ENCODE measurements at places on chromosomes 16 and 17.

DNA sequence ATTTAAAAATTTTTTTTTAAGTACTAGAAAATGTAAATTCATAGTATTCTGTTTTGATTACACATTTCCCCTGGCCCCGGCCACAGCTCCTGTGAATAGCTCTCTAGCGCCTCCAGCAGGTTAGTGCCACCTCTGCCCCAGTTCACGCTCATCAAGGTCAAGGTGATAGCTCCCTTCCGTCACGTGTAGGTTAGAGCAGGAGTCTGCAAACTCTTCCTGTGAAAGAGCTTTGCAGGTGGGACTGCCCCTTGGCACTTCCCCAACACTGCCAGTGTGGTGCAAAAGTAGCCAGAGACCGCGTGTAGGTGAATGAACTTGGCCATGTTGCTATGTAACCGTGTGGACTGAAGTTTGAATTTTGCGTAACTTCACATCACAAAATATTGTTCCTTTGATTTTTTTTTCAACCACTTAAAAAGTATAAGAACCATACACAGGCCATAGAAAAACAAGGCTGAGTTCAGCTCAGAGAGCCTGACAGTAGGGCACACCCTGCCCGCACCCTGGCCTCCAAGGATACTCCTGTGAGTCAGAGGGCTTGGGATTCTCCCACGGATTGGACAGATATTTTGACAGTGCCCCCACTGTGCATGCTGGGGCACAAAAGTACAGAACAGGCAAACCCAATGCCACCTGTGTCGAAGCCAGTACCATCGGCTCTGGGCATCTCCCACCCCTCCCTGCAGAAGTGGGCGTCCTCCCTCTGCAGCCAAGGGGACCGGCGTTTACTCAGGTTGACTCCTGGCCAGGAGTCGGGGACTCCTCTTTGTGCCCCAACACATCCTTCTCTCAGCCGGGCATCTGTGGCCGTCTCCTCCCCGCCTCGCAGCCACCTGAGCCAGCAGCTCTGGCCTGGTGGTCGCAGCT is 92.0 kb upstream of the CHMP6 start:
- peak; percentile 19 for DNase-seq

DNA sequence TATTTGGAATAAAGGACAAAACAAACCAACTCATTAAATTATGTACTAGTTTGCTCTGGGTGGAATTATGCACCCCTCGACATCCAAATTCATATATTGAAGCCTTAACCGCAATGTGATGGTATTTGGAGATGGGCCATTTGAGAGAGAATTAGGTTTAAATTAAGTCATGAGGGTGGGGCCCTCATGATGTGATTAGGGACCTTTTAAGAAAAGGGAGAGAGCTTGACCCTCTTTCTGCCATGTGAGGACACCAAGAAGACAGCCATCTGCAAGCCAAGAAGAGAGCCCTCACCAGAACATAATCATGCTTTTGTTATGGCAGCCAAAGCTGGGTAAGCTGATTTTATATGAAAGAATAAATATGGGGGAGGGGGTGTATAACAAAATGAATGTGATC is 2.0 kb downstream of the C16orf87 start:
- DNase-seq = no peak

- DNase-seq = no peak
These were observed 29.6 kb upstream of the RNPS1 start for GRCh38 chr16:2297506-2297860.

- DNase-seq = no peak
These were observed 11.9 kb downstream of the SLC7A6 start for GRCh38 chr16:68276223-68276622.

- no peak for DNase-seq
These were observed 1.4 kb upstream of the BEAN1 start for GRCh38 chr16:66425651-66426050.

DNA sequence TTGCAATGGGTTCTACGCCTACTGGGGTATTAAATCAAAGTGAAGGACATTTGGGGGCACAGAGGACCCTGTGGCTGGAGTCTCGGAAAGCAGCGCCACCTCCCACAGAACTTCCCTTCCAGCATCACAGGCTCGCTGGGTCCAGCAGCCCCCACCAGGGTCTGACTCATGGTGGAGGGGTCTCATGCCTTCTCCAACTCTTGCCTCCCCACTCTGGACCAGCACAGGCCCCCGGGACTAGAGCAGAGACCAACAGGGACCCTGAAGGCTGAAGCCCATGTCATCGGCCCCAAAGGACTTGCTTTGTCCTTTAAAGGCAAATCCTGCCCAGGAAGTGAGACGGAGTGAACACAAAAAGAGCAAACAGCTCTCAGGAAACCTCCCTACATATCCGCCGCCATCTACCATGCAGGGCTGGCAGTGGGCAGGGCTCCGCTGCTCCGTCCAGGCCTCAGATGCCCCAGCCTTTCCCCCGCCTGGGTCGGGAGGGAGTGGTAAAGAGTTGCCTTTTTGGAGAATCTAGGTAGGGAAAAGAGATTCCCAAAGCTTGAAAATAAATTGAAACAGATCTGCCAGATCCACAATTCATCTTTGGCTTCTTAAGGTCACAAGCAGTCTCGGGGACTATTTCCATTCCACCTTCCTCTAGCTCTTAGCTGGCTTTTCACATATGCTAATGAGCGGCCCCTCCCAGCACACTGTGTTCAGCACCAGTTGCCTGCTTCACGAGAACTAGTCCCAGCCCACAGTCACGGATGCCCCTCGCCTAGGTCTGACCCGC is 2.1 kb upstream of the GPRC5C start:
- DNase-seq = no peak

DNA sequence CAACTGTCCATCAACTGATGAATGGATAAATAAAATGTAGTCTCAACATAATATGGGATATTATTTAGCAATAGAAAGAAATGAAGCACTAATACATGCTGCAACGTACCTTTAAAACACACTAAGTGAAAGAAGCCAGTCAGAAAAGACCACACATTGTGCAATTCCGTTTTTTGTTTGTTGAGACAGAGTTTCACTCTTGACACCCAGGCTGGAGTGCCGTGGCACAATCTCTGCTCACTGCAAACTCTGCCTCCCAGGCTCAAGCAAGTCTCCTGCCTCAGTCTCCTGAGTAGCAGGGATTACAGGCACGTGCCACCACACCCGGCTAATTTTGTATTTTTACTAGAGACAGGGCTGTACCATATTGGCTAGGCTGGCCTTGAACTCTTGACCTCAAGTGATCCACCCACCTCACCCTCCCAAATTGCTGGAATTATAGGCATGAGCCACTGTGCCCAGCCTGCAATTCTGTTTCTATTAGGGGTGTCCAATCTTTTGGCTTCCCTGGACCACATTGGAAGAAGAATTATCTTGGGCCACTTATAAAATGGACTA is 40.1 kb downstream of the SCNN1B start:
- no peak for DNase-seq

DNA sequence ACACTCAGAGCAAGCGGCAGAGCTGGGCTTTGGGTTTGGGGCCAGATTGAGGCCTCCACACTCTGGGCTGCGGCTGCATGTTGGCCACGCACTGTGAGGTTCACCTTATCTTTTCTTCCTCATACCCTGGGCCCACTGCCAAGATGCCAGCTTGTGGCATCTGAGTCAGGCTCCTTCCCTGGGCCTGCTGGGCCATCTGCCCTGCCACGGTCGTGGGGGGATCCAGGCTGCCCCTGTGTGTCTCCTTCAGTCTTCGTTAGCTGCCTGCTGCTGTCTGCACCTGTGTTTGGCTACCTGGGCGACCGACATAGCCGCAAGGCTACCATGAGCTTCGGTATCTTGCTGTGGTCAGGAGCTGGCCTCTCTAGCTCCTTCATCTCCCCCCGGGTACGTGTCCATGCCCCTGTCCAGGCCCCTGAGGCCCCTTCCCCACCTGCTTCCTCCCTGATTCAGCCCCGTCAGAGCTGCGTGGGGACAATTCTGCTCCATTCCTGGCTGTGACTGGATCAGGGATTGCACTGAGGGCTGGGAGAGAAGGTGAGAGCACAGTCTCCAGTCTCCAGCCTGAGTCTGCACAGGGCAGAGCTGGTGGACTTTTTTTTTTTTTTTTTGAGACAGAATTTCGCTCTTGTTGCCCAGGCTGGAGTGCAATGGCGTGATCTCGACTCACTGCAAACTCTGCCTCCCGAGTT is 11.2 kb downstream of the SPNS3 start:
- no peak for DNase-seq

DNA sequence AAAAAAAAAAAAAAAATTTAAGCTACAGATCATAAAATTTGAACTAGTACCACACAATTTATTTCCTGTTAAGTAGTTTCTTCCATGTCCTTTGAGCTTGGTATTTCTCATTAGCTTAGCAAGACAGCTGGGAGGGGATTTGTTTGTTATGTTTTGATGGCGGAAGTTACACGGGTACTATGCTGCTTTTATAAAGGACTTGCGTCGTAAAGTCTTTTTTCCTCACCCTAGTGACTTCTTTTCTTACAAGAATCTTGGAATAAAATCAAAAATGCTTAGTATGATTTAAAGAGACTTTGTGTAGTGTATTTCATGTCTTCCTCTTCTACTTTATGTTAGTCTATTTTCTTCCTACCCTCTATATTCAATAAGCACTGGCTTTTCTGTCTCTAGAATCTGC is 89.1 kb downstream of the NLK start:
- no peak for DNase-seq

DNA sequence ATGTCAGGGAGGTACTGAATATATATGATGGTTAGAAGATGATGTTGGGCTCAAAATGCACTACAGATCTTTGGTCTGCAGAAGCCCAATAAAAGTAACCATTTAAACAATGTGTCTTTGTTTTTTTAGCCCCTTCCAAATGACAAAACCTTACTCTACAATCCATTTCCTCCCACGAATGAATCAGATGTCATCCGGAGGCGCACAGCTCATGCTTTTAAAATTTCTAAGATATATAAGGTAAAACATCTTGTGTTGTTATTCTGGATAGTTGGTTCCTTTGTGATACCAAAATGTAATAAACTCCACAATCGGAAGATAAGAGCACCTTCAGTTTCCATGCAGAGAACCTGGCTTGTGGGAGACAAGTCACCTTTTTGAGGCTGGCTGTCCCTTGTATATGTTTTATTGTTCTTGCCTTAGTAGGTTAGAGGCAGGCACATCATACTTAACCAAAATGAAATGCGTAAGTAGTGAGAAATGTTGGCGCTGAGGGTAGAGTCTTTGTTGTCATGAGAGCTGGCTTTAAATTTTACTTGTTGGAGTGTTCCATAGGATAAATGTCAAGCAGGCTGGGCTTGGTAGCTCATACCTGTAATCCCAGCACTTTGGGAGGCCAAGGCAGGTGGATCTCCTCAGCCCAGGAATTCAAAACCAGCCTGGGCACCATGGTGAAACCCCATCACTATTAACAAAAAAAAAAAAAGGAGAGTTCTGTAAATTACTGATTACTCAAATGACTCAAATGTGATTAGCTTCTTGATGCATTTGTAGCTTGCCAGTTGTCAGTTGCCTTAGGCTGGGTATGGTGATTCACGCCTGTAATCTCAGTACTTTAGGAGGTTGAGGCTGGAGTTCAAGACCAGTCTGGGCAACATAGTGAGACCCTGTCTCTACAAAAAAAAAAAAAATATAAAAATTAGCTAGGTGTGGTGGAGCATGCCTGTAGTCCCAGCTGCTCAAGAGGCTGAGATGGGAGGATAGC is 19.7 kb upstream of the SNTB2 start:
- DNase-seq = no peak

DNA sequence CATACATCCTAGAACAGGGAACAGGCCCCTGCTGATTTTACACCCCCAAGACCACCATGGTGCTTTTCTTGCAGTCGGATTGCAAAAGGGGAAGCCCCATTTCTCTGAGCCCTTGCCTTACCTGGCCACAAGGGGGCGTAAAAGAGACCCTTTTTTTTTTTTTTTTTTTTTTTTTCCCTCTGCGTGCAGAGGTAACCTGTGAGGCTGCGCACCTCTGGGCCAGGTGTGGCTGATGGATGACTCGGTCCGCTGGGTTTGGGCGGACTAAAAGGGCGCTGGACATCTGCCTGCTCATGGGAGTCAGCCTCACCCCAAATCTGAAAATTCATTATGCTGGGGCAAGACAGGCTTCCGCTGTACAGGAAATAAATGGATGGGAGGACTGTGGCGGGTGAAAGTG is 281.0 kb downstream of the CBLN1 start:
- DNase-seq = no peak

DNA sequence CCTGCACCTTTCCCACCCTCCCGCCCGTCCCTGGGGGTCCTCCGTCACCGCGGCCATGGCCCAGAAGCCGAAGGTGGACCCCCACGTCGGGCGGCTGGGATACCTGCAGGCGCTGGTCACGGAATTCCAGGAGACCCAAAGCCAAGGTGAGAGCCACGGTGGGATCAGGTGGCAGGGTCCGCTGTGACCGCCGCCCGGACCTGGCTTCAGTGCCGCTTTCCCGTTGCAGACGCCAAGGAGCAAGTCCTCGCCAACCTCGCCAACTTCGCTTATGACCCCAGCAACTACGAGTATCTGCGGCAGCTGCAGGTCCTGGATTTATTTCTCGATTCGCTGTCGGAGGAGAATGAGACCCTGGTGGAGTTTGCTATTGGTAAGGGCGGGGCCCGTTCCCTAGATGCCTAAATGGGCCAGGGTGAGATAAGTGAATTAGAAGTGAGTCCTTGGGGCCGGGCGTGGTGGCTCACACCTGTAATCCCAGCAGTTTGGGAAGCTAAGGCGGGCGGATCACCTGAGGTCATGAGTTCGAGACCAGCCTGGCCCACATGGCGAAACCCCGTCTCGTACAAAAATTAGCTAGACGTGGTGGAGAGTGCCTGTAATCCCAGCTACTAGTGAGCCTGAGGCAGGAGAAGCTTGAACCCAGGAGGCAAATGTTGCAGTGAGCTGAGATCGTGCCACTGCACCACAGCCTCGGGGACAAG is 617 bp downstream of the ARMC7 start:
- no peak for DNase-seq

GRCh38 chr16:81066681-81067080 is 10.4 kb downstream of the C16orf46 start:
- no peak for DNase-seq

- no peak for DNase-seq
These were observed 33.5 kb downstream of the MARVELD3 start for GRCh38 chr16:71659471-71659870.

GRCh38 chr16:71526111-71526631 is at the start of gene CHST4:
Gene CHST4, plus strand, starts transcription at chr16:71526426. Its CDS starts 10,252 bp downstream, at chr16:71536678.
- DNase-seq = no peak

DNA sequence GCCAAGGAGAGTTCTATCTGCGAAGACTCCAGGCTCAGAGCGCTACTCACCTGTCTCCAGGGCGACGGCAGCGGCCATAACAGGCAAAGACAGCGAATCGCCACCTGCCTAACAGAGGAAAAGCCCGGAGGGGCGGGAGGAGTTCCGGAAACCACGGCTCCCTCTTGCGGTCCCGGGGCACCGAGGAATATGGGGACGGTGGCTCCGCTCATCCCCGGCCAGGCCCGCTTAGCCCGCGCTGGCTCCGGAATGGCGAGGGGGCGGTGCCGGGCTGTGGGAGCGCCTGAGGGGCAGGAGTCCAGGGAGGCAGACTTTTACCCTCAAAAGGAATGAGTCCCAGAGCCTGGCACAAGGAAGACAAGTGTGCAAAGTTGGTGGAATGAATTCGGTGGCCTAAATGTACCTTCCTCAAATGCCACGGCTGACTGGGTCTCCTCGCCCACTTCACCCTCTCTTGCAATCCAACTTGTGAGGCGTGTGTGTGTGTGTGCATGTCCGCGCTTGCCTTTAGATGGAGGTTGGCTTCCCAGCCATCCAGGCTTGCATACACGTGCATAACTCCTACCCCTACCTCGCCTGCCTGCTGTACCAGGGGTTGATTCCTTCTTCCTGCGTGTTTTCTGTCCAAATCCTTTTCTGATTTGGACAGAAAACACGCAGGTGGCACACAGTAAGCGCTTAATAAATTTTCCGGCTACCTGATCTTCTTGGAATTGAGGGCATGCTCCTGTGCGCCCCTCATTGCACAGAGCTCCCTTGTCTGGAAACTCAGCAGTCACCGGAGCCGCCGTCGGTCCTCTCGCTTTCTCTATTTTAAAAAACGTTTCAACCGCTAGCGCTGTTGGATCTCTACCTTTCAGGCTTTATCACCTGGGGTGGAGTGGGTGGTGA is 3.5 kb downstream of the C17orf100 start:
- no peak for DNase-seq
